HS-27A (cell line): ENCODE measurements at places on chromosomes 16 and 17.

DNA sequence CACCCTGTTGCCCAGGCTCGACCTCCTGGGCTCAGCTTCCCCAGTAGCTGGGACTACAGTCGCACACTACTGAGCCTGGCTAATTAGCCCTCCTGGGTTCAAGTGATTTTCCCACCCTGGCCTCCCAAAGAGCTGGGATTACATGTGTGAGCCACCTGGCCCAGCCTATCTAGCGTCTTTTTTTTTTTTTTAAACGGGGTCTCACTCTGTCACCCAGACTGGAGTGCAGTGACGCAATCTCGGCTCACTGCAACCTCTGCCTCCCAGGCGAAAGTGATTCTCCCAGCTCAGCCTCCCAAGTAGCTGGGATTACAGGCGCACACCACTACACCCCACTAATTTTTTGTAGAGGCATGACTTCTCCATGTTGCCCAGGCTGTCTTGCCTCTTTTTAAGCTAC is 33.3 kb downstream of the GLG1 start:
- DNase-seq = no peak

GRCh38 chr16:23414731-23415130 is 38.3 kb downstream of the COG7 start:
- no peak for DNase-seq

DNA sequence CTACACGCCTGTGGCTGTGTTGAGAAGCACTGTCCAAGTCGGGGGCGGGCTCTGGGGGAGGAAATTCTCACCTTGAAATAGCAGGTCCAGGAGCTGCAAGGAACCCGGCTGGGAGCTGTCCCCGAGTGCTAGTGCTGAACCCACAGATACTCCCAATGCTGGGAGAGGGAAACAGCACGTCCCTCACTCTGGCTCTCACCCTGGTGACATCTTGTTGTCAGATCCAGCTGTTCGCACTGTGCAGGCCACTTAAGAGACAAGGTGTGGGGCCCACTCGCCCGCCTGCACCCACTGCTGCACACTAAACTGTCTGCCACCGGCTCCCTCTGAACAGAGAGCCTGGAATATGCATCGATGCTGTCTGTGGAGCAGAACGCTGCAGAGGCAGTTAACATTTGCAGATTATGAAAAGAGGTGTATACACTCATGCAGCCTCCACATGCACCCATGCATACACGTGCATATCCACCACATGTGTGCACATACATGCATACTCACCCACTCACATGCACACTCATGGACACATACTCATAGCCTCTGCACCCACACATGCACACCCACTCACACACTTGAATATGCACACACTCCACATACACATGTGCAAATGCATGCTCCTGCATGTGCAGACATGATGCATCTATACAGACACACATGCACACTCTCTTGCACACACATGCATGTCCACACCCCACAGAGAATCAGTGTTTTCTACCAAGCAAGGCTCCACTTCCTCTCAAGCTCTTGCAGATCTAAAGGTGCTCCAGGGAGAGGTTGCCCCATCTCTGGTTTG is 42.0 kb downstream of the MGAT5B start:
- DNase-seq = no peak

DNA sequence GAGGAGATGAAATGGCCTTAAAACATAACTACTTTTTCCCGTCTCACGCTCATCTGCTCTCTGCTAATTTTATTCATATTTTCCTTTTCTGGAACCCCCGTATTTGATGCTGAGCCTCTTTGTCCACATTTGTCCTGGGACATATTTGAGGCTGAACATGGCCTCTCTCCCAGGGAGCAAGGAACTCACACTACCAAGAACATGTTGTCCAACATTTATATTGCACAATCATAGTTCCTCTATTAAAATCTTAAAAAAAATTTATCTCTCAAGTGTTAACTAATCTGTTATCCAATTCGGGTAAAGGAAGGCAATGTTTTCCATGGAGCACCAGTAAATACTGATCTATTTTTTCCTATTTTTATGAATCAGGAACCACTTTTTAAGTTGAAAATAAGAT is 60.2 kb downstream of the CMC2 start:
- no peak for DNase-seq

DNA sequence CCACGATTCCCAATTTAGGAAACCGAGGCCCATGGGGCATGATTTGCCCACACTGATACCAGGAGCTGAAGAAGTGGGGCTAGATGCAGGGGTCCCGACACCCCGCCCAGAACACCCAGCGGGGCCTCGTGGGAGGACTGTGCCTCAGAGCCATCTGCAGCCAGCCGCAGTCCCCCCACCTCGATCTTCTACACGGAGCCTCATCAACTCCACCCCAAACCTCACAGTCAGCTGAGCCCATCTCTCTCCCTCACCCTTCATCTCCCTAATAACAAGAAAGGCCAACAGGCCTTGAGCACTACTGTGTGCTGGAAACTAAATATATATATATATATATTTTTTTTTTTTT is 4.2 kb downstream of the ITGAE start:
- DNase-seq = no peak

GRCh38 chr16:29696881-29697331 is 17.9 kb downstream of the QPRT start:
- DNase-seq = no peak

DNA sequence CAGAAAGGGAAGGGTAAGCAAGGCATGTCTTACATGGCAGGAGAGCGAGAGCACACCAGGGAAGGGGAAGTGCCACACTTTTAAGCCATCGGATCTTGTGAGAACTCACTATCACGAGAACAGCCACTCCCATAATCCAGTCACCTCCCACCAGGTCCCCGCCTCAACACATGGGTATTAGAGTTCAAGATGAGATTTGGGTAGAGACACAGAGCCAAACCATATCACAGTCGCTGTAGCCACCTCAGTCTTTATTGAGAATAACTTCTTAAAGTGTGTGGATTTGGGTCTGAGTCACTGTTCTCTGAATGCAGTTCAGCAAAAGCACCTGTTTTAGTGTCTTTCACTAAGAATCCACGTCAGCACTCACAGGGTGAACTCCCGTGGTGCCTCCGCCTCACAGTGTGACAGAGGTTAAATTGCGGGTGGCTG is 195.2 kb upstream of the CHMP6 start:
- no peak for DNase-seq

GRCh38 chr17:32878211-32878610 is 1.3 kb upstream of the MYO1D start:
- no peak for DNase-seq

DNA sequence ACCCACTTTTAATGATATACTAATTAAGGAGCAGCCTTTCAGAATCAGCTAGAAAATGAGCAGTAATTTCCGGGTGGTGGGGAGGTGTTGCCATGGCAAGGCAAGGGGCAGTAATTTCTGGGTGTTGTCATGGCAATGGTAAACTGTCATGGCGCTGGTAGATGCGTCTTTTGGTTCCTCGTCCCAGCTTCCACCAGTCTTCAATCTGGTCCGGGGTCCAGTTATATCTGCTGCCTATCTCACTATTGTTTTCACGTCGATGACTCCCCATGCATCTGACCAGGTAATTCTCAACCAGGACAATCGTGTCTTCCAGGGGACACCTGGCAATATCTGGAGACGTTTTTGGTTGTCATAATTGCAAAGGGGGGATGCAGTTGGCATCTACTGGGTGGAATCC is 34.9 kb downstream of the TMEM114 start:
- DNase-seq = no peak

- DNase-seq = no peak
These were observed 7.1 kb upstream of the SLC5A11 start for GRCh38 chr16:24838554-24839266.

GRCh38 chr16:66168777-66169176 is 197.7 kb upstream of the CDH5 start:
- DNase-seq = no peak

- no peak for DNase-seq
These were observed 234.5 kb downstream of the NTN1 start for GRCh38 chr17:9255833-9256232.

DNA sequence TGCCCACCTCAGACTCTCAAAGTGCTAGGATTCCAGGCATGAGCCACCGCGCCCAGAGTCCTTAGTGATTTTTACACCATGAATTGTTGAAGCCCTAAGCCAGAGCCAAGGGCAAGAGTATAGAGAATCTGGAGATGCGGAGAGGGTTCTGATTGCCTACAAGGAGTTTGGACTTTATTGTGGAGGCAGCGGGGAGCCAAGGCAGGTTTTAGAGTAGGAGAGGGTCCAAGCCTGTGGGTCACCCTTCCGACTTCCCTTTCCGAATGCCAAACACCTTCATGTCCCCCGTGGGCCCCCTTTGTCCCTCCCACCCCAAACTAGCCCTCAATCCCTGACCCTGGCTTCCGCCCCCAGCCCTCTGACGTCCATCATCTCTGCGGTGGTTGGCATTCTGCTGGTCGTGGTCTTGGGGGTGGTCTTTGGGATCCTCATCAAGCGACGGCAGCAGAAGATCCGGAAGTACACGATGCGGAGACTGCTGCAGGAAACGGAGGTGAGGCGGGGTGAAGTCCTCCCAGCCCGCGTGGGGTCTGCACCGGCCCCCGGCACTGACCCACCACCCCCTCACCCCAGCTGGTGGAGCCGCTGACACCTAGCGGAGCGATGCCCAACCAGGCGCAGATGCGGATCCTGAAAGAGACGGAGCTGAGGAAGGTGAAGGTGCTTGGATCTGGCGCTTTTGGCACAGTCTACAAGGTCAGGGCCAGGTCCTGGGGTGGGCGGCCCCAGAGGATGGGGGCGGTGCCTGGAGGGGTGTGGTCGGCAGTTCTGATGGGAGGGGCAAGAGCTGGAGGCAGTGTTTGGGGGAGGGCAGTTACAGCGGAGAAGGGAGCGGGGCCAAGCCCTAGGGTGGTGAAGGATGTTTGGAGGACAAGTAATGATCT is 7.1 kb downstream of the MIEN1 start:
- no peak for DNase-seq
